T-cell (primary cell): ENCODE measurements at places on chromosomes 4 and X.

DNA sequence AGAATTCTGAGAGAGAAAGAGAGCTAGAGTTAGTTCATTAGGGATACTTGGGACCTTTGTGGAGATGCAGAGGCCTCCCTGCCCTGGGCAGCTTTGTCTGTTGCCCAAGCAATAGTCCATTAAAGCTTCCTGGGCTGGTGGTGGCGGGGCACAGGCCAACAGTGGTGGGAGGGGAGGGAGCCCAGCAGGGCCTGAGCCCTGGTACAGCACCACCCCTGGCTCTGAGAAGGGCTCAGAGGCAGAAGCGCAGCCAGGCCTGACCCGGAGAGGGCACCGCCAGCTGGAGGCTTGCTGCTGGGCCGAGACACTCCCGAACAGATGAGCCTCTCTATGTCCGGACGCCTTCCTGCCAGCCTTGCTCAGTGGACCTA is 65.3 kb downstream of the EFNB1 start:
- DNase-seq, result no peak

- DNase-seq, result no peak
Observed at GRCh38 chr4:128135391-128135790, 74.3 kb downstream of the LARP1B start.

DNA sequence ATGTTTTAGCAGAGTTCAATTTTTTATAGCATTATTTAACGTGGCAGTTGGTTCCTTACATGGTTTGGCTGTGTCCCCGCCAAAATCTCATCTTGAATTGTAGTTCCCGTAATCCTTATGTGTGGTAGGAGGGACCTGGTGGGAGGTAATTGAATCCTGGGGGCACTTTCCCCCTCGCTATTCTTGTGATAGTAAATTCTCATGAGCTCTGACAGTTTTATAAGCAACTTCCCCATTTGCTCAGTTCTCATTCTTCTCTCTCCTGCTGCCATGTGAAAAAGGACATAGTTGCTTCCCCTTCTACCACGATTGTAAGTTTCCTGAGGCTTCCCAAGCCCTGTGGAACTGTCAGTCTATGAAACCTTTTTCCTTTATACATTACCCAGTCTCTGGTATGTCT is 329.5 kb downstream of the GRIA2 start:
- DNase-seq, result no peak

- DNase-seq, result peak; percentile 57
Observed at GRCh38 chr4:101345596-101346350, 1.6 kb downstream of the PPP3CA start.

DNA sequence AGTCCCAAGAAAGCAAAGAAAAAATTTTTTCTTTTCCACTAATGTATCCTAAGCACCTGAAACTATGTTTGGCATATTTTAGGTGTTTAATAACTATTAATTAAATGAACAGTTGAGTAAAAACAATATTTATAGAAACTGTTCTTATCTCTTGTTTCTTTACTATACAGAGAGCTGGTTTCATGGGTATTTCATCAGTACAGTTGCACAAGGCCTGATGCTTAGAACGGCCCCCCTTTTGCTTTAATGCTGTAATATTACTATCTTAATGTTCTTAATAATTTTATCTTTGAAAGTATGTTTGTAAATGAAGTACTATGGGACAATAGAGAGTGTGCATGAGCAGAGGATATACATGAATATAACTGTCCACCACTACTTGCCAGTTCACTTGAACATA is 479.1 kb upstream of the SLIT2 start:
- DNase-seq, result no peak

GRCh38 chr4:23866450-23867075 is 23.3 kb downstream of the PPARGC1A start:
- no peak for DNase-seq

DNA sequence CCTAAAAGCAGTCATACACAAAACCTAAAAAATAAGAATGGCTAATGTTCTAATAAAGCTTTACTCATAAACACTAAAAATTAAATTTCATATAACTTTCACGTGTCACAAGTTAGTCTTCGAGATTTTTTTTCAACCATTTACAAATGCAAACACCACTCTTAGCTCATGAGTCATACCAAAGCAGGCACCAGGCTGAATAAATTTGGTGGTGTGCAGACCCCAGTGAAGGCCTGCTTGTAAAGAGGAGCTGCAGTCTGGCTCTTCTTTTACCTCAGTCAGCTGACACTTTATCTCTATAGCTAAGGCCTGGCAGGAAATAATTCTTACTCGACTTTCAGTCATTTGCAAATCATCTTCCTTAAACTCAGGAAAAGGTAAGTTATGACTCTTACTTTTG is 37.4 kb downstream of the CLOCK start:
- no peak for DNase-seq

GRCh38 chr4:21811565-21811964 is 137.0 kb downstream of the KCNIP4 start:
- DNase-seq, result no peak

DNA sequence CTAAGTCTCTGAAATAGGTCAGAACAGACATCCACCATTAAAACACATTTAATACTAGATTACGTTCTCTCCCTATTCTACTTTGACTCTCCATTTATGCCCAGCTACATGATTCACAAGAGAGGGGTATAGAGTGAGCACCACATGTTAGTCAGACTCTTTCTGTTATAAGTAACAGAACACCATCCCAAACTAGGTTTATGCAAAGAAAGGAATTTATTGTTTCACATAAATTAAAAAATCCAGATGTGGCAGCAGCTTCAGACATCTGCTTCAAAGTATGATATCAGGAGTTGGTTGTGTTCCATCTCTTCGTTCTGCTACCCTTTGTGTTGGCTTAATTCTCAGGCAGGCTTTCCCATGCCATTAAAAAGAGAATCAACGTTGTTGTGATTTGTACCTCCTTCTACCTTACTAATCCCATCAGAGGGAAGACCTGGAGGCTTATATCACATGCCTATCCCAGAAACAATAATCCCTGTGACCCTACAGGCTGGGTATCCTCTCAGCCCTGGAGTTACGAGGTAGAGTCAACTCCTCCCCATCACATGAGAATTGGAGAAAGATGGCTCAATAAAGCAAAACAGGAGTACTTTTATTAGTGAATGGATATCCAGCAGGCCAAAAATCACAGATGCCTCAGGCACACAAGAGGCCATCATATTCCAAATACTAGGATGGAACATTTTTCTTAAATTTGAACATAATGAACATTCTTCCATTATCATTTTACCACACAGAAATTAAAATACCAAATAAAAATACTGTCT is 163.2 kb downstream of the SLC7A11 start:
- no peak for DNase-seq

DNA sequence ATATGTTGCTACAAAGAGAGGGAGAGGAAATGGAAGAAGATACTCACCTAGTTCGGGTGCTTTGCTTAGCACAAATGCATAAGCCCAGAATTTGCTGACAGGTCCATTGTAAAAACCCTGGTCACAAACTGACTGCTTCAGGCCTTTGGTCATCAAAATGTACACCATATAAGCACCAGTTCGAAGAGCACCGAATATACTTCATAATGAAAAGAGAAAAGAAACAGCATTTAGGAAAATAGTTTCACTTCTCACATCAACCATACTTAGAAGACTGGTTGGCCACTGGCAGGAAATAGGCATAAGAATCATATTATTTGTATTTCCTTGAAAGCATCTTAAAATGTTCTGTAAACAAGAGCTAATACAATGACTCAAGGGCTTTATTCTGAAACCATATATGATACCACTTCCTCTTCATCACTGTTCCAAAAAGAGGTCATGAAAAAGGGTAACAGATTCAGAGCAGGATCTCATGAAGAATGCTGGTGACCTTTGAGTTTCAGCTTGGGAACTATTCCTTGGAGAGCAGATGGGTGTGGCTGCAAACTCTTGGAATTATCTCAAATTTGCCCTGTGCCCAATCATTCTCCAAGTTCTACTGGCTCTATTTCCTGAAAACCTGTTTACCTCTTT is 138.7 kb downstream of the ELOVL6 start:
- peak; percentile 29 for DNase-seq

DNA sequence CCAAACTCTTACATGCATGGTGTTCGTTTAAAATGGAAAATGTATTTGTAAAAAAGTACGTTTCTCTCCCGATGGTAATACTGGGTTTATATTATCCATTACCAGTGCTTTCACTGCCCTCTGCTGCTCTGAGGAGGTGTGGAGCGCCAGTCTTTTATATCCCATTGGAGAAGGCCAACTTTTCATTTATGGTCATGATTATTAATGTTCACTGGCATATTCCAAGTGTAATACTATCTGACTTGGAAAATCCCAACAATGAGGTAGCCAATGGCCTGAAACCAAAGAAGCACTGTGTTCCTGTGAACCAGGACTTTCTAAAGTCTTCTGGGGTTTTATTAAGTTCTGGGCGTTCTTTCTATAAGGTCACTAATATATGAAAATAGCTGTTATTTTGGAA is 80.7 kb downstream of the SYNPO2 start:
- DNase-seq, result no peak

DNA sequence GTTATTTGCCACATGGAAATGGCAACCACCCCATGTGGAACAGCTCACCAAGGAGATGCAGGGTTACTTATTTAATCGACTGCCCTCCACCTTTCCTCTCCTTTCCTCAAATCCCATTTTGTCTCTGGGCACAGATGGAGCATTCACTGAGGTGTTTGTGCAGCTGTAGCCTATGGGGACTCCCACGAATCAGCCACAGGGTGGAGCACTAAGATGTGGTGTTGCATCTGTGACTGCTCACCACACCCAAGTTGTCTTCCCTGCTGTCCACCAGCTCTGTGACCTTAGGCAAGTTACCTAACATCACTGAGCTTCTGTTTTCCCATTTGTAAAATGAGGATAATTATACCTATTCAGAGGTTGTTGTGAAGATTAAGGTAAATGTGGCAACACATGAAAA is 252.4 kb upstream of the CPEB2 start:
- DNase-seq, result no peak

DNA sequence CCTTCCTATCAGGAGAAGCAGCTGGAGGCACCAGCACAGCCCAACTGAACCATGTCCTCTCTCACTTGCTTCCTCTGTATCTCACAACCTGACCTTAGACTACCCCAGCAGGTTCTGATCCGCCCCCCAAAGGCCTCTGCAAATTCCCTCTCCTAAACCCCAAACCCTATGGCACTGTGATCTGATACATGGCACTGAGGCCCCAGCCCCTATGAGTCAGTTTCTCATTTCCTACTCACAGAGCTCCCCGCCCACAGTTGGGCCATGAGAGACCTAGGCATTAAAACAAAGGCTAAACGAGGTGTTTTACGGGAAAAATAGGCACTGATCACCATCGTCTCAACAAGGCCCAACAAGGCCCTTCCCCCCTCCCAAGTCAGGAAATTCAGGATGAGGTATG is 19.1 kb downstream of the SASH3 start:
- DNase-seq, result no peak

GRCh38 chrX:1239681-1240142 is 27.3 kb upstream of the CRLF2 start:
- DNase-seq, result peak; percentile 8

GRCh38 chrX:41382714-41383645 is 49.0 kb downstream of the DDX3X start:
- DNase-seq, result peak; percentile 31

DNA sequence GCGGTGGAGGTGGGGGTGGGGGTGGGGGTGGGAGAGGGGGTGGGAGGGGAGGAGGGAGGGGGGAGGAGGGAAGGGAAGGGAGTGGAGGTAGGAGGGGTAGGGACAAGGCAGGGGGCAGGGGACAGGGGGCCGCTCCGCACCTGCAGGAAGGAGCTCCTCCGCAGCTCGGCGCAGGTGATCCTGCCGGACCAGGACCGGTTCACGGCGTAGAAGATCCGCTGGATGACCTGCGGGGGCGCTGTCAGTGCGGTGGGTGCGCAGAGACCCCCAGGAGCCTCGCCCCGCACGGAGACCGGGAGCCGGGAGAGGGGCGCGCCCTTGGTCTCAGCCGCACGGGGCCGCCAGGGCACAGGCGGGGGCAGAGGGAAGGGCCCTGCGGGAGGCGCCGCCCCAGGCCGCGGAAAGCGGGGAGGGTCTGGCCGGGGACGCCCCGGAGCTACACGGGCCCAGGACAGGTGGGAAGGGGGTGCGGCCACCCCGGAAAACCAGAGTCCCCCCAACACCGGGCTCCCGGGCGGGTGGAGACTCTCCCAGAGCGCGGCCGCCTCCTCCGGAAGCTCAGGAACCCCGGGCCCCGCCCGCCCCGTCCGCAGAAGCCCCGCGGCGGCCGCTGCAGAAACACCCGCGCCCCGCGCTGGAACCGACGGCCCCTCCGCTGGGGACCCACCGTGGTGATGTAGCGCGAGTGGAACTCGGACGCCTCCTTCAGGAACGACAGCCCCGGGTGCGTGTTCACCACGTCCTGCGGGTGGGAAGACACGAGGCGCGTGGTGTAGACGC is 27.6 kb upstream of the GTPBP6 start:
- no peak for DNase-seq

DNA sequence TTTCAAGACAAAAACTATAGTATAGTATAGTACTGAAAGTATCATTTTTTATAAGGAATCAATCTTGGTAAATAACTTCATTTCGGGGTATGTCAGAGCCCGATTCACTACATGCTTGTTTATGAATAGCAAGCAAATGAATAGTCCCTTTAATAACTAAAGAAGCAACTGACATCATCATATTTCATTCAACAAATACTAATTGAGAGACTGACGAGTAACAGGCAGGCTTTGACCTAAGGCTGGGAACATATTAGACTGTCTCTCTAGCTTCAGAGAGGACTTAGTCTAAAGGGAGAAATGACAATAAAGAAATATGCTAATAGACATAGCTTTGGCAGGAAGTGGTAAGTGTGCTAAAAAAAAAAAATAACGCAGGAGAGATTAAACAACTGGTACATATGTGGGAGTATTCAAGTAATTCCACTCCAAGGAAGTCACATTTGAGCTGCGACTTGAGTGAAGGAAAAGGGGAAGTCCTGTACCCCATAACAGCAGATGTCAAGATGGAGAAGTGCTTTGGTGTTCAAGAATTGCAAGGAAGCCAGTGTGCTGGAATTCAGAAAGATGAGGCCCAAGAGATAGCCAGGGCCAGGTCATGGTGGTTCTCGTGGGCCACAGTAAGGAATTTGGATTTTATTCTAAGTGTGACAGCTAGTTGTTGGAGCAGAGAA is 284.9 kb downstream of the FBXO8 start:
- DNase-seq, result no peak

- DNase-seq, result no peak
Observed at GRCh38 chr4:164215113-164215741, 538.7 kb upstream of the SMIM31 start.

- no peak for DNase-seq
Observed at GRCh38 chrX:1595711-1596060, 4.3 kb downstream of the AKAP17A start.

GRCh38 chr4:61665649-61666048 is 465.5 kb downstream of the ADGRL3 start:
- DNase-seq, result no peak
